Activated T-cell treated with anti-CD3 and anti-CD28 coated beads, Interleukin-2, amount 50 U/mL, for 48 hours (primary cell): ENCODE measurements at places on chromosomes 7 and 10.

DNA sequence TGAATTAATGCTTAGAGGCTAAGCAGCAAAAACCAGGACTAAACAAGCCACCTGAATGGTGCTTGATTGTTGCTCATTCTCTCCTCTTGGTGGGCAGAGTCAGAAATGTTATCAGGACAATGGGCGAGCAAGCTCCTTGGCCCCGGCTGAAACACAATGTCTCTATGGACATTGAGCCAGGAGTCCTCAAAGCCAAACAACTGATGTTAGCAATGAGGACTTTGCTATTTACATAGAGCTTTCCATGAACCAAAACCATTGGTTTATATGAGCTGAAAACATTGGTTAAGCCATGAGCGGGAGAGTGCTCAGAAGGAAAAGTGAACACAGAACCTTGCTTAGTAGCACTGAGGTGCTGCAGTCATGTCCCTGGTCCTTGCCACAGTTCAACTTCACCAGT lies 21.5 kb upstream of the NPVF start:
- no peak for DNase-seq

- peak; percentile 84 for DNase-seq
Measured at GRCh38 chr7:127347567-127348246, 44.8 kb downstream of the ZNF800 start.

DNA sequence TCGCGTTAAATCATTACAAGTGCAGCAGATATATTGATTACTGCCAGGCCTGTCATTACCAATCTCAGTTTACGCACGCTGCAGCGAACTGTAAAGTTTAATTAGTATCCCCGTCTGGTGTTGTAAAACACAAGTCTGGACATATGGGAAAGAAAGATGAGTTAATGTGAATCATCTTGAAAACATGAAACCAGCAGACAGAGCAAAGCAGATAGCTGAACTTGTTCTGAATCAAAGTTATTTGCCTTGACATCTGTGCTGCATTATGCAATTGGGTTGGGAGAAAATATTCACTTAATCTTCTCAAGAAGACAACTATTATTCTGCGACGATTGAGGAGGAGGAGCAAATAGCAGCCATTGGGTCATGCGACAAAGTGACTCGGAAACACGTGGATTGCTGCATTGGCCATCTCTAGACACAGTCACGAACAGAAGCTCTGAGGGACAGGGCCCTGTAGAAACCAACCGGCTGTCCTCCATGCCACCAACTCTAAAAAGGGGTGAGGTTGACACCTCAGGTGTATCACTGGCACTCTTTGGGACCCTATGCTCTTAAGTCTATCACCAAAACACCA lies 156.3 kb upstream of the C7orf33 start:
- no peak for DNase-seq

DNA sequence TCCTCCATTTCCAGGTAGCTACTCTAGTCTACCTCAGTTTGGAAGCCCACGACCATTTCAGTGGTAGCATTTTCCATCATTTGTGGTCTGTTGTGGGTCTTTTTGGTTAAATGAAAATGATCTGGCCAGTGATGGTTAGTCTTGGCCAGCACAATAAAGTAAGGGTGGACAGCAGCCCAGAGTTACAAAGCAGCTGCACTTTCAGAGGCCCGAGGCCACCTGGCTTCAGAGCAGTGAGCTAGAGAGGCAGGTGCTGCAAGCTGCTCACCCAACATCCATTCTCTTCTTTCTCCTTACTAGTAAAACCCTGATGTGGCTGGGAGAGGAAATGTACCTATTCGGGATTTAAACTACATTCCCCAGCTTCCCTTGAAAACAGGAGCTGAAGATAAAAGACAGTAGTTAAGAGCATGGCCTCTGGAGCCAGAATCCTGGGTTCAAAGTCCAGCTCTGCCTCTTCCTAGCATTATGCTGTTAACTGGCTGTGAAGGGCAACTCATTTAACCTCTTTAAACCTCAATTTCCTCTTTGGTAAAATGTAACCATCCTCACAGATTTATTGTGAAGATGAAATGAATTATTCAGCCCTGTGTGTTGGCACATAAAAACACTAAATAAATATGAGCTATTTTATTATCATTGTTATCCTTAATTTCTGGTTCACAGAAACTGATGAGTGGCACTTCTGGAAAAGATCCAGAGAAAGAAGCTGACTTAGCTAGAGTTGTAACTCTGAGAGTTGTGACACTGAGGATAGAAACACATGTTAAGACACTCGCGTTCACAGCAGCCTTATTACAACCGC lies 517.4 kb downstream of the PARD3 start:
- DNase-seq, result no peak

GRCh38 chr7:90621747-90622140 lies 25.6 kb downstream of the CDK14 start:
- DNase-seq, result no peak

DNA sequence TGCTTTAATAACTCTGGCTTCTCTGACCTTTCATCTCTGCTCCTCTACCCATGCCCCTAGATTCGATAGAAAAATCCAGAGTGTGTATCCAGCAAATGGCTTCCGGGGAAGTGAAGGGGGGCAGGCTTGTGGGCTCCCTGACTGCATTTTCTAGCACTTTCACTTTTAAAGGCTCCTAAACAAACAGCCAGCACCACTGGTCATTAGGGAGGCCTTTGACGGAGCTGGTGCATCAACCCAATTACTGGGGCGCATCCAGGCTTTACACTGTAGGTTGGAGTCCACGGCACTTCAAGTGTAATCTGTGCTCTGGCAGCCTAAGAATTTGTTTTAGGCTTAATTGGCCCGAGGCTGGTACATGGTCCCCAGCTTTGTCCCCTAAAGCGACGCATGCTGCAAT lies 291.9 kb downstream of the GFRA1 start:
- DNase-seq, result no peak

- no peak for DNase-seq
Measured at GRCh38 chr7:50281680-50282445, 22.7 kb upstream of the IKZF1 start.

- DNase-seq, result no peak
Measured at GRCh38 chr7:118076564-118076963, 107.4 kb upstream of the LSM8 start.

DNA sequence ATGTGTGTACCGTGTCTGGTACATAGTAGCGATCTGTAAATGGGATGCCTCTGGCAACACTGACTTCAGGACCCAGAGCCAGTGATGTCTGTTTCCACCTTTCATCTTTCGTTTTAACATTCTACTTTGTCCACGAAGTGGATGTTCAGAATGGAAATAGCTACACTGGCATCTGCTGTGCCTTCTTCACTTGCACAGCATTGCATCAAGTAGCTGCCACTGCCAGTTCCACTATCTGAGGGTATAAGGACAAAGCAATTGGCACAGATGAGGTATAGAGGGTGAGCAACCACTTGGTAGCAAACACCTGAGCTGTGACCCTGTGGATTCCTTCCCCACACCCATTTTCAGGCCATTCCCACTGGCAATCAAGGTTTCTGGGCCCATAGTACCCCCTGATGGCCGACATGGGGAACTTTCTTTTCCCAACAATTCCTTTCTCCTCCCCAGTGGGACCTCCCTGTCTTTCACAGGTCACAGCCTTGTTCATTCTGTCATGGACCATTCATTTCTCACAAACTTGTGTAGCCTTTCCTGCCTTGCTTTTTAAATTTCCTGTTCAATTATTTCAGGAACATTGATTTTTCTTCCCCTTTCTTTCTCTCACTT lies 4.0 kb downstream of the ITGA8 start:
- no peak for DNase-seq
